ENCODE measurements at places on chromosomes 5 and 9. TPM values are rescaled to one million over a fixed set of nuclear protein-coding genes. Genes with fewer than 3 reads are reported as not detected.

Gene MRPL50
- total RNA-seq: 10.5 TPM

DNA sequence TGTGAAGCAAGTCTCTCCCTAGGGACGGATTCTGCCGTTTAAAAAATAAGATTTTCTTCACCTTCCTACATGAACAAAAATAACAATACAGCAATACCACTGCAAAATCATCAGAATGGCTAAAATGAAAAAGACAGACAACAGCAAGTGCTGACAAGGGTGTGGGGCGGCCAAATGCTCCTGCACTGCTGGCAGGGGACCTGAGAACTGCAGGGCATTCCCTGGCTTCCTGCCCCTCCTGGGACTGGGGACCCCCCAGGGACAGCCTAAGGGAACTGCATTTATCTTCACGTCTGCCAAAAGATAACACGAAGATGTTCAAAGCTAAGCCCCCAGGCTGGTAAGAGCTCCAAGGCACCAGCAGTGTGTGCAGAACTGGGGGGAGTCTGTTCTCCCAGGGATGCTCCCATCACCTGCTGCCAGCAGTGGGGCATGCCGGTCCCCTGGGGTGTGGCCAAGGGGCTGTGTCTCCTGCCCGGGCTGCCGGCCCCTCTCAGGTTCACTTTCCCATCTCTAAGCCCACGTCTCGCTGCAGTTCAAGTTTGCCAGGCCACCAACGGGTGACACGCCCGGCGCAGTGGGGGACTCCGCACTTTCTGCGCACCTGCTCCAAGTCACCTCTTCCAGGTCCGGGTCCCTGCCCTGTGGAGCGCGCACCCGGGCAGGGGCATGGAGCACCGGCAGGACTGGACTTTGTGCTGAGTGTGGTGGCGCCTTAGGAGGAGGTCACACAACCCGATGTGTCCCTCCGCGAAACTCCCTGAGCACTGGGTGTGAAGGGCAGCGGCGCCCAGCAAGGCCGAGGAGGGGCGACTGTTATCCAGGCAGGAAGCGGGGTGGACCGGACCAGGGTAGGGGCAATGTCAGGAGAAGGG is 4.5 kb upstream of the EGFL7 start:
- H3K4me1 ChIP-seq: peaks cover 5% of the 10 kb centered on the region
- no peak overlapping the region for H3K27ac ChIP-seq
- H3K27me3 ChIP-seq: peaks cover 38% of the 10 kb centered on the region
- no peaks in the 10 kb centered on the region for H3K36me3 ChIP-seq

- no peak for DNase-seq
- H3K4me1 ChIP-seq: no peaks in the 10 kb centered on the region
- no peaks in the 10 kb centered on the region for H3K36me3 ChIP-seq
- no peaks in the 10 kb centered on the region for H3K27me3 ChIP-seq
- no peak overlapping the region for H3K4me3 ChIP-seq
These were observed 351.2 kb upstream of the C9orf72 start for GRCh38 chr9:27924502-27924901.

DNA sequence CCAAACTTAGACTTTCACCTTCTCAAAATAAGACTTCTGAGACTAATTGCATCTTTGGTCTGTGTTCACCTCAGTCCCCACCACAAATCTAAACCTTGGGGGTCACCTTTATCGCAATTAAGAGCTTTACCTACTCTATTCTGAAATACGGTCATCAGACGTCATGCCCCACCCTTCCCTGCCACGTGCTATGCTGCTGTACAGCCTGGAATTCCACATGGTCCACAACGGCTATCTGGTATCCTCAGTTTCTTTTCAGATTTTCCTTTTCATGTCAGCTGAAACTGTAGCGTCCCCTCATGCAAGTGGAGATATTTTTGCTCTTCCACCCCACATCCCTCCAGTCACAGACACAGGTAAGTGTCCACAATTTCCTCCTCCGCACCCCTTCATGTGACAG is 511.1 kb downstream of the DIRAS2 start:
- no peak overlapping the region for H3K4me3 ChIP-seq
- peaks cover 25% of the 10 kb centered on the region for H3K27me3 ChIP-seq
- H3K27ac ChIP-seq: no peak overlapping the region
- H3K36me3 ChIP-seq: no peaks in the 10 kb centered on the region
- no peak for DNase-seq
- H3K4me1 ChIP-seq: no peaks in the 10 kb centered on the region

Gene PCDHB9
- not detected for total RNA-seq

Gene PCDH1
- not detected for total RNA-seq

All from activated CD8-positive, alpha-beta memory T cell treated with anti-CD3 and anti-CD28 coated beads, Interleukin-2, amount 10 ng/mL, durations not matched to agents 7 days and 5 days (primary cell).